ENCODE measurements at places on chromosomes 13 and 19.

GRCh38 chr13:25084096-25084495, 11.8 kb upstream of the PABPC3 start:
- DNase-seq, result no peak

DNA sequence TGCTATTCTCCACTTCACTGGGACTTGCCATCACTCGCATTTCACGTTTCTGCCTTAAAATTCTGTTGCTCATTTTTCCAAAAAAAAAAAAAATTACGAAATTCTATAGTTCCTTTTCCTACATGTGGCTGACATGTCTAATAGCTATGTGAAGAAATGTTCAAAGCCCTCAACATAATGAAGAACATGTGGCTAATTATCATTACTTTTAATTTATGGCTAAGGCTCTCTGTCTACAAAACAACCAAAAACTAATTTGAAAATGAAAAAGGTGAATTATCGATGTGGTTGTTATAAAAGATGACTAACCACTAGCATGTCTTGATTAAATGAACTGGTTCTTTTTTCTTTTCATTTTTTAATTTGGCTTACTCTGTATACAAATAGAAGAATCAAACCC, 940.0 kb downstream of the EFNB2 start:
- no peak for DNase-seq

DNA sequence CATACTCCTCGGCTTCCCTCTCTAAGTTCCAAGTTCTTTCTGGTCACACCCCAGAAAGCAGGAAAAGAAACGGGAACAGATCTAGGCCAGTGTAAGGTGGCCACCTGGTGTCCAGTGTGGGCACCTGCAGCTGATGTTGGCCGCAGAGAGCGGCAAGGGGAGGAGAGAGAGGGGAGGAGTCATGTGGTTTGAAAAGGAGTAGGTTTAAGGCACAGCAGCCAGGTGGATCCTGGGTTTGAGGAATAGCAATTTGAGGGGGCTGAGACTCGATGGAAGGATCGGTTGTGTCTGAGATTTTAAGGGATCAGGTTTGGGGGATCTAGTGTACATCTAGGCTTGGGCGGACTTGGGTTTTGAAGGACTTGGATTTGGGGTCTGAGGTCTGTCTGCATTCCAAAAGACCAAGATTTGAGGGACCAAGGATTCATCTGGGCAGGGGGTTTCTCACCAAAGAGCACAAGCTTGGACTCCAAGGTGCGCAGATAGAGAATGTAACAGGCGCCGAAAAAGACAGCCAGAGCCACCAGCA, 1.2 kb downstream of the RABAC1 start:
- DNase-seq, result no peak

GRCh38 chr13:31276421-31276820, 76.6 kb downstream of the B3GLCT start:
- no peak for DNase-seq

GRCh38 chr19:40466219-40466984, 399 bp upstream of the SPTBN4 start:
- peak; percentile 76 for DNase-seq

- no peak for DNase-seq
These were observed 189.3 kb upstream of the SPRY2 start for GRCh38 chr13:80530191-80530590.

DNA sequence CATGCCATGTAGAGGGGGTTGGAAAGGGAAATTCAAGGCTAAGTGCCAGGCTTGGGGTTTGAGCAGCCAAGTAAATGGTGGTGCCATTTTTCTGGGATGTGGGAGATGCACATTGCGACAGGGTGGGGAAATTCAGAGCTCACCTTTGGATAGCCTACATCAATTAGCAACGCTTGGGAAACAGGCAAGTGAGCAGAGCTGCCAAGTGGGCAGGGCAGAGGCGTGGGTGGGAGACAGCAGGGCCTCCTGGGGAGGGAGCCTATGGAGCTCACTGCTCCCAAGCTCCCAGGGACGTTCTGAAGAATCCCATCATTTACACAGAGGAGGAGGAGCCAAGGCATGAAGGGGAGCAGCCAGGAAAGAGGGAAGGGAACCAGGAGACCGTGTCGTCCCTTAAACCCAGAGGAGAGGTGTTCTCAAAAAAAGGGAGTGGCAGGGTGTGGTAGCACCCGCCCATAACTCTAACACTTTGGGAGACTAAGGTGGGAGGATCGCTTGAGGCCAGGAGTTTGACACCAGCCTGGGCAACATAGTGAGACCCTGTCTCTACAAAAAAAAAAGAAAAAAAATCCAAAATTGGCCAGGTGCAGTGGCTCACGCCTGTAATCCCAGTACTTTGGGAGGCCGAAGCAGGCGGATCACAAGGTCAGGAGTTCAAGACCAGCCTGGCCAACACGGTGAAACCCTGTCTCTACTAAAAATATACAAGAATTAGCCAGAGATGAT, 11.5 kb upstream of the CCNE1 start:
- DNase-seq, result no peak

GRCh38 chr13:20782116-20782708, 8.5 kb upstream of the EEF1AKMT1 start:
- no peak for DNase-seq

GRCh38 chr13:77519808-77520207, 15.7 kb upstream of the SCEL start:
- DNase-seq, result no peak

- DNase-seq, result no peak
These were observed 1104.9 kb upstream of the SLC10A2 start for GRCh38 chr13:104170980-104171555.

DNA sequence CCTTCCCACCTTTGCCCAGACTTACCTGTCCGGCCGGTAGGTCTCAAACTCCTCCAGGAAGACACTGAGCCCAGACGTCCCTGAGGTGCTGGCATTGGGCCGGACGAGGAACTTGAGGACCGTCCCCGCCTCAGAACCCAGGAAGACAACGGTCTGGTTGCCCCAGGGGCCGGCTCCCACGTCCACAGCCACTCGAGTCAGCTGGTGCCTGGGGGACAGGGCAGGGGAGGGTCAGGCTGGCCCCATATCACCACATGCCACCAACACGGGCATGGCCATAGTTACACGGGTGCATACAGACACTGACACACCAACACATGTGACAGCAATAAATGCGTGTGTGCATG, 8.4 kb upstream of the LRG1 start:
- no peak for DNase-seq

DNA sequence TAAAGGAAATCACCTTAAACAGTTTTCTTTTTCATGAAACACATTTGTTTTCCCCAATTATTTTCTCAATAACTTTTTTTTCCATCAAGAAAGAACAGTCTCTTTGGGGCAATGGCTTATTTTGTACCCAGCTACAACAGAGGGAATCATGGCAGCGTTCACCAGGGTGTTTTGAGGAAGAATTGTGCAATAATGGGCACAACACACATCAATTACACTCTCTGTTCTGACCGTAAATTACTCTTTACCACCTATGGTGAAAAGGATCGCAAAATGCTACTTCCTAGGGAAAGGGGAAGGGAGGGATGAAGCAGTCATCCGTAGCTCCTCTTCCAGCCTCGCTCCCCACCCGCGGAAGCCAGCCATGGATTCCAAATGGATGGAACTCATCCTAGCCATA, 38.6 kb downstream of the TMTC4 start:
- no peak for DNase-seq

DNA sequence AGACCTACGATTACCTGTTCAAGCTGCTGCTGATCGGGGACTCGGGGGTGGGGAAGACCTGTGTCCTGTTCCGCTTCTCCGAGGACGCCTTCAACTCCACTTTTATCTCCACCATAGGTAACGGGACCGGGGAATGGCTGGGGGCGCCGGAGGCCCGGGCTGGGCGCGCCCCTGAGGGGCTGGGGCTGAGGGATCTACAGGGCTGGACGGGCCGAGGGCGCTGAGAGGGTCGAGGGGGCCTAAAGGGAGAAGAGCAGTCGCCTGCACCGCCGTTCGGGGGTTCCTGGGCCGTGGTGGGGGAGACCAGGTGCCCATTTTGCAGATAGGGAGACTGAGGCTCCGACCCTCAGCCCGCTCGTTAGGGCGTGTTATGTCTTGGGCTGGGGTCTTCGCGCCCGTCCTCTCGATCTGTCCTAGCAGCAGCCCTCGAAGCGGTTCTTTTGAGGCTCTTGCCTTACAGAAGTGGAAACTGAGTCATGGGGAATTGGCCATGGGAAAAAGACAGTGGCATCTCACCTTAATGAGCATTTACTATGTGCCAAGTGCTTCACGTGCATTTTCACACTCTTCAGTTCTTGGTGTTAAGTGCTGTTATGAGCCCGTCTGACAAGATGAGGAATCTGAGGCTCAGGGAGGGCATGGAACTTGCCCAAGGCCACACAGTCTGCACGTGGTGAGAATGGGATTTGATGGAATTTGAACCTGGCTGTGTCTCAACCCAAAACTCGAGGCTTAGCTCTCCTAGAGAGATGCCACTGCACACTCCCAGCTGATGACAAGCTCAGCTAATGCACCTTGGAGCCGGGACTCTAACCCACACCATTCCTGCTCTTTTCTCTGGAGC, 442 bp downstream of the RAB8A start:
- no peak for DNase-seq

- no peak for DNase-seq
These were observed 38.7 kb downstream of the SIAH3 start for GRCh38 chr13:45812695-45813372.

GRCh38 chr19:47697863-47698609, 15.2 kb upstream of the EHD2 start:
- DNase-seq, result peak; percentile 43

GRCh38 chr13:110168999-110169933, 137.7 kb downstream of the COL4A1 start:
- no peak for DNase-seq
